PC-9 (cell line): ENCODE measurements at places on chromosomes 2 and 18. TPM values are rescaled to one million over a fixed set of nuclear protein-coding genes. Genes with fewer than 3 reads are reported as not detected.

GRCh38 chr2:118667348-118667747 lies 180.1 kb downstream of the EN1 start:
- no peak for DNase-seq

DNA sequence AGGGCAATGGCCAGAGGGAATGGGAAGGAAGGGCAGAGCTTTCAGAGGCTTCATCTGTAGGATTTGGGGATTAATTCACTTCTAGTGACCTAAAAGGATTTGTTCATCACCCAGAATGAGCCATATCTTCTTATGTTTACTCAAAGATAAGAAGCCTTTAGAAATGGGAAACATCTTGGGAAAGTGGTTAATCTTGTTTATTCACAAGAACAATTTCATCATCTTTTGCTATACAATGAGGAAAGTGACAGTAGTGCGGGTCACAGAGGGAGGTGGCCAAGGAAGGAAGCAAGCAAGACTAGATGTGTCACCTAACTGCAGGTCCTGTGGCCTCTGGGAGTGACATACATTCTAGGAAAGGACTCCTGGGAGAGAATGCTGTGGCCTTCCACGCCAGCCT lies 140.4 kb upstream of the ALPP start:
- peak; percentile 32 for DNase-seq

DNA sequence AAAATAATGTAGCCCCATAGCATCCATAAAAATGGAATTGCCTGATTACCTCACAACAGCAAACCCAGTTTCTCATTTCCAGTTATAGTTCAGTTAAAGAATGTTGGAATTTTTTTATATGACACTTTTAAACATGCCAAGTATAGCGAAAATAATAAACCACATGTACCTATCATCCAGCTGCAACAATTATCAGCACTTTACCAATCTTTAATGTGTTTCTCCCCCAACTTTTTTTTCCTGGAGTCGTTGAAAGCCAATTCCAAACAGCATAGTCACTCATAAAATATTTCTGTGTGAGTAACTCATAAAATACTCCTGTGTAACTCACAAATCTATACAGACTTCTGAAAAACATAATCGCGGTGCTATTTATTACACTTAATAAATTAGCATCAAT lies 38.1 kb downstream of the SMAD4 start:
- DNase-seq, result peak; percentile 48

DNA sequence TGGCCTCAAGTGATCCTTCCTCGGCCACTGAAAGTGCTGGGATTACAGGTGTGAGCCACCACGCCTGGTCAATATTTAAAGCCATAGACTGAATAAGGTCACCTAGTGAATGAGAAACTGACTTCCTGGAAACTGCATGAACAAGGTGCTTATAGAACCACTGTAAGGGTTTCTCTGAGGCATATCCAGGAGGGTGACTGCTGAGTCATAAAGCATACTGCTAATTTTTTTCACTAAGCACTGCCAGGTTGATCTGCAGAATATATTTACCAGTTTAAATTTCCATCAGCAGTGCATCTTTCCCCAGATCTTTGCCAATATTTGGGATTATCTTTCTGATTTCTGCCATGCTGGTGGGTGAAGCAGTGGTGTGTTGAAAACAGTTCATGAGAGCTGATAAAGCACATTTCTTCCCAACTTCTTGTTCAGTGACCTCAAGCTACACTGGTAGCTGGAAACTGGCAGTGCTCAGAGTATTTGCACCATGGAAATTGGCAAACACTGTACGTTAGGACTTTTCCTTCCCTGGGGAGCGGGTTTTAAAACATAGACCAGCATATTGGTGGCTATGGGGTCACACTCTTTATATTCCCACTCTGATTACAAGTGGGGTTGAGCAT lies 4.2 kb upstream of the CLIP4 start:
- DNase-seq, result peak; percentile 81

- no peak for DNase-seq
Measured at GRCh38 chr2:201444746-201445465, 6.4 kb downstream of the TRAK2 start.

The RGPD3 gene
- total RNA-seq, result 0.09 TPM in 1 of 2 replicates, not detected in the other

The IL36RN gene
- 1.0 and 1.7 TPM in 2 replicates for total RNA-seq

The ANKRD30B gene
- total RNA-seq, result not detected in 2 replicates

DNA sequence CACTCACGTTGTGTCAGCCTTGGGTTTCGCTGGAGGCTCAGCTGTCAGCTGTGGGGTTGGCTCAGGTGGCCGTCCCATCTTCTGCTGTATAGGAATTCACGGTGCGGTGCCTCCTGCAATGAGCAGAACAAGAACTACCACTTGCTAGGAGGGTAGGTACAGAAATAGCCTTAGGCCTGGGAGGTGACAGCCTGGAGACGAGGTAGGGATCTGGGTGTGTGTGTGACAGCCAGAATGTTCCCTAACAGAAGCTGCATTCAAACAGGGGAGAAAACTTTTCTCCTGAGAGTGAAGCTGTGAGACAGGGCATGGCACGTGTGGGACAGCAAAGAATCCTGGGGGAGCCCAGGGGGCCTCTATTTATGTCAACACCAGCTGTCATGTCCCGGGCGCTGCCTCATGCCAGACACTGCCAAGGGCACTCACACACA lies 8.4 kb upstream of the MAL start:
- peak; percentile 53 for DNase-seq

The UBE2E3 gene
- total RNA-seq, result 139 and 180 TPM in 2 replicates

- no peak for DNase-seq
Measured at GRCh38 chr2:28424799-28425463, 32.3 kb downstream of the FOSL2 start.

- no peak for DNase-seq
Measured at GRCh38 chr2:231396058-231396821, 730 bp downstream of the B3GNT7 start.
